ENCODE measurements at places on chromosomes 5 and 9.
A peak's percentile ranks its signal among the peaks of the same experiment; 100 is the strongest.

DNA sequence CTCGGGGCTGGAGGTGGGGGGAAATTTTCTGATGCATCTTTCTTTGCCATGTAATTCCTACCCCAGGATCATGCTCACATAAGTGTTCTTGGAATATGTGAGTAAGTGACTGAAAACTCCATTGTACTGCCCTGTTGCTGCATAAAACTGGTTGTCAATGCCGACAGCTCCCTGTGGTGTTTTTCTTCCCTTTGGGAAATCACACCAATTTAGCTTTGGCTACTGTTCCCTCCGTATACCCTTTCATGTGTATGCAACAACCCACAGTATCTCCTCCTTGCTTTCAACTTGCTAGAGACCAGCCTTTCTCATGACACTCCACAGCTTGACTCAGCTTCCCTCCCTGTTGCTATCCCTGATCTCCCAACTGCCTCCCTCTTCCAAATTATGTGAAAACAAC, 240.6 kb downstream of the TRIM32 start:
- no peak for DNase-seq

DNA sequence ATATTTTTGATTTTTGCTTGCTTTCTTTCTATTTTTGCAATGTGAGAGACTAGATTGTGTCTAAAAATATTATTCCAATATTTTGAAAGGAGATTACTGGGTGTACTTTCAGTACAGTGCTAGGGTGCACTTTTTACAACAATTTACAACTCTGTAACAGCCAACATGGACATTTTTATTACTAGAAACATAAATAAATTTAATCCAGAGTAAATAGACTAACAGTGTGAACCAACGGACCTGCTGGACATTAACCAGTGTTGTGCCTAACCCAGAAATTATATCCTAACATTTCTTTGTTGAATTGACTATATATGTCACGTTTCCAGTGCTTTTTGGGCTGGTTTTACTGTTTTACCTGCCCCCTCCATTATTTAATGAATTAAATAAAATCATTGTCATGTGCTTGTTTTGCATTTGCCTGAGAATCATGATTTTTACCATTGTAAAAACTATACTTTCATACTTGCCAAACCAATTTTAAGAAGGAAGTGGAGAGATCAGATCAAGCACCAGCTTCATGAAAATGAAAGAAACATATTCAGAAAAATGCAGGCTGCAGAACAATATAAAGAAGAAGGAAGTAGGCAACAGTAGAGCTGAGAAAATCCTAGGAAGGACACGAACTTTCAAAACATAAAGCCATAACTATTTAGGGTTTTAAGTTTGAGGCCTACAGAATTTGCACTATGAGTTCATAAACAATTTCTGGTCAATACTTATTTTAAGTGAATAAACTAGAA, 400.8 kb upstream of the PIK3R1 start:
- DNase-seq: no peak

GRCh38 chr9:69431203-69431602, 106.2 kb downstream of the ENTREP1 start:
- no peak for DNase-seq

DNA sequence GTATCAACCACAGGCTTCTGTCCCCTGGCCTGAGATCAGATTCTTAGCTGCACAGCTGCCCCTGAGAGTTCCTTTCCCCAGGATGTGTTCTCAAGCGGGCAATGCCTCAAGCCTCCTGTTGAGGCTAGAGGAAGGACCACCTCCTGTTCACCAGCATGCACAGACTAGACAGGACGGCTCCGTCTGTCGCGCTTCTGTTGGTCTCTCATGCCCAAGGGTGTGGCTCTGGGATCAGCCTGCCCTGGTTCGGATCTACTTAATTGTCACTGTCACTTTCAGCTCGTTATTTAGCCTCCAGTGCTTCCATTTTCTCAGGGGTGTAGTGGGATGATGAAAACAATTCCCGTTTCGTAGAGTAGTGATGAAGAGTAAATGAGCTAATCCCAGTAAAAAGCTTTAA, 103.1 kb downstream of the KCNIP1 start:
- DNase-seq: no peak

DNA sequence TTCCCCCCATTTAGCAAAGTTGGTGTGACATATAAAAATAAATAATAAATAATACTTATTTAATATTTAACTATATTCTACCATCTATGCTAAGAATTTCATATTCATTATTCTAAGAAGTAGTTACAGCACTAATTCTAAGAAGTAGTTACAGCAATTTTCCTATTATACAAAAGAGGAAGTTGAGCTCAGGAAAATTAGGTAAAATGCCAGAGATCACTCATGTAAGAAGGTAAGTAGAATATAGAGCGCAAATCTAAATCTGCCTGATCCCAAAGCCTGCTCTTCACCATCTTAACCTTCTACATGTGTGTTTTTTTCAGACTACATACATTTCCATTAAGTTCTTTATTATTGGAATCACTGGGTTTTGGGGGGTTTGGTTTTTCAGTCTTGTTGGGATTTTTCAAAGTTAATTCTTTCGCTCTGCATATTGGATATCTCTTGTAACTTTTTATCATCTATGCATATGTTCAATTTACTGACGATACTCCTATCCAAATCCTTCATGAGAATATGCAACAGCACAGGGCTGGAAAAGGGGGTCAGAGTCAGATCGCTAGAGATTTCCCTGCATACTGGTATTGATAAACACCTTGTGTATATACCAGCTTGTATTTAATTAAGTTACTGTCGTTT, 852.1 kb downstream of the MAT2B start:
- DNase-seq: no peak

GRCh38 chr5:147835386-147835798, 3.9 kb upstream of the SPINK1 start:
- no peak for DNase-seq

- DNase-seq: no peak
These were observed 98.9 kb downstream of the CEMIP2 start for GRCh38 chr9:71669284-71669995.

DNA sequence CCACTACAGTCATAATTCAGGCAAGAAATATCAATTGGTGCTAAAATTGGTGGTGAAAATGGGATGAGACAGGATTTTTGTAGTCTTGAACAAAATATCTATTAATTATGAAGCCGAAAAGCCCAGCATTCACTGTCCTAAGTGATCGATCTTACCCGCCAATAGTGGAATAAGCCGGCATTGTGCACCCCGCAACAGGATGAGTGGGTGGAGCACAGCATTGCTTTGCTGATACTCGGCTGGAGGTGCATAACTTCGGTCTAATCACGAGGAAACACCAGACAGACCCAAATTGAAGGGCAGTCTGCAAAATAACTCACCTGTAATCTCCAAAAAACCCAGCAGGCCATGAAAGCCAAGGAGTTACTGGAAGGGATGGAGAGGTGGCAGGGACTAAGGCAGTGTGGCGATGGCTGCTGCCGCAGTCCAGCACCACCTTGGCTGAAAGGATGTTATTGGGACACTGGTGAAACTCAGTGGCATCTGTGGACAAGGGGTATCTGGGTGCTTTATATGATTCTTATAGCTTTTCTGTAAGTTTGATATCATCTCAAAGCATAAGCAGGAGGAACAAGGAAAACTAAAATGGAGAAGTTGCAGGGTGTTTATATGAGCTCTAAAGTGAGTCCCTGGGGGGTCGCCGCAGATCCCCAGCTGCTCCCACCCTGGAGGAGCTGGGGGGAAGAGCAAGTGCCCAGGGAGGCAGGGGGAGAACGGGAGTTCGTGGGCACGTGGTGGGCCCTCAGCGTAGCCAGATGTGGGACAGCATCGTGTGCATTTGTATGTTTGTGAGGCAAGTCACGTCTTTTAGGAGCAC, 45.2 kb downstream of the AHRR start:
- no peak for DNase-seq

DNA sequence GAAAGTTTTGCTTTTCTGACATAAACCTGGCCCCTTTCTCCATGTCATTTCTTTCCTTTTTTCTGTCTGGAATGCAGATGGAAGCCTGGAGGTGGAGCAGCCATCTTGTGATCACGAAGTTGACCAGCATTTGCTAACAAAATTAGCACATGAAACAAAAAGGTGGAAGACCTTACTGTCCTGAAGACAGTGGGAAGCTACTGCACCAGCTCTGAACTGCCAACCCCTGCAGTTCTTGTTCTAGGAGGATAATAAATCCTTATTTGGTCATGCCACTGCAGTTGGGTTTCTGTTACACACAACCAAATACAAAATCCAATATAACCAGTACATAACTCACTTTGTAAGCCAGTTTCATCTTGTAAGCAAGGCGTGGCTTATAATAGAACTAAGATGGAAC, 249.4 kb upstream of the TBCA start:
- no peak for DNase-seq

DNA sequence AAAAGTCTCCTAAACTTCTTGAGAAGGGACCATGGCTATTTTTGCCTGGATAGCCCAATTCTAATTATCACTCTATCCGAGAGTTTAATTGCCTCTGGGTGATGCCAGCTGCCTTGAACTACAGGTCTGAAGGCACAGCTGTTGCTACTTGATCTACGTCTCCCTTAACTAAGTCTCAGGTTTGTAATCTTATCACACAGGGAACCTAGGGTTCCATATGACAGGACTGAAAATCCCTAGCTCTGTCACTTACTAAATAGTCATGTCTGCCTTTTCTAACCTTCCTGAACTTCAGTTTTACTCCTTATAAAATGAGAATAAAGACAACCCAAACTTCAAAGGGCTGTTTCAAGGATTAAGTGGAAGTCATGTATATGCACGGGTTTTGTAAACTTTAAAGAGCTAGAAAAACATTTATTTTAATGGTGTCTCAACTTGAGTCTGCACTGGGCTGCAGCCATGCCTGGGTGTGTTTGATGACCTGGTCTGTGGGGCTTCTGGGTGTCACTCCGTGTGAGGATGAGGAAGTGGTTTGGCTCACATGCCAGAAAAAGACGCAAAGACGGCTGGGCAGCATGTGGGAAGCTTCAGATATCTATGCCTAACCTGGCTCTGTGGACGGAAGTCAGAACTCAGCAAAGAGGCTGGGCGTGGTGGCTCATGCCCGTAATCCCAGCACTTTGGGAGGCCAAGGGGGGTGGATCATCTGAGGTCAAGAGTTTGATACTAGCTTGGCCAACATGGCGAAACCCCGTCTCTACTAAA, 129.3 kb upstream of the SLC44A1 start:
- peak; percentile 20 for DNase-seq

DNA sequence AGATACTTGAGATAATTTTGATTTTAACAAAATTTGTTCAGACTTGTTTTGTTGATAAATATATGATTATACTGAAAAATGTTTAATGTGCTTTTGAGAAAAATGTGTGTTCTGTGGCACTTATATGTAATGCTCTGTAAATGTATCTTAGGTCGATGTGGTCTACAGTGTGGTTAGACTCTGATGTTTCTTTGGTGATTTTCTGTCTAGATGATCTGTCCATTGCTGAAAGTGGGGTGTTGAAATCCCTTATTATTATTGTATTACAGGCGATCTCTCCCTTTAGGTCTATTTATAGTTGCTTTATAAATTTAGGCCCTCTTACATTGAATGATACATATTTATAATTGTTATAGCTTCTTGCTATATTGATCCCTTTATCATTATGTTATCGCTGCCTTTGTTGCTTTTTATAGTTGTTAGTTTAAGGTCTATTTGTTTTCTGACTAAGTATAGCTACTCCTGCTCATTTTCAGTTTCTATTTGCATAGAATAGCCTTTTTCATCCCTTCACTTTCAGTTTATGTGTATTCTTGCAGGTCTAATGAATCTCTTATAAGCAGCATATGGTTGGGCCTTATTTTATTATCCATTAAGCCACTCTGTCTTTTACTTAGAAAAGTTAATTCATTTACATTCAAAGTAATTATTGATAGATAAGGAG, 124.3 kb downstream of the MRPS30 start:
- peak; percentile 40 for DNase-seq

- DNase-seq: no peak
These were observed 155.9 kb downstream of the ERCC6L2 start for GRCh38 chr9:96031366-96031824.

GRCh38 chr9:137256856-137257255, 1.7 kb downstream of the NELFB start:
- DNase-seq: no peak

DNA sequence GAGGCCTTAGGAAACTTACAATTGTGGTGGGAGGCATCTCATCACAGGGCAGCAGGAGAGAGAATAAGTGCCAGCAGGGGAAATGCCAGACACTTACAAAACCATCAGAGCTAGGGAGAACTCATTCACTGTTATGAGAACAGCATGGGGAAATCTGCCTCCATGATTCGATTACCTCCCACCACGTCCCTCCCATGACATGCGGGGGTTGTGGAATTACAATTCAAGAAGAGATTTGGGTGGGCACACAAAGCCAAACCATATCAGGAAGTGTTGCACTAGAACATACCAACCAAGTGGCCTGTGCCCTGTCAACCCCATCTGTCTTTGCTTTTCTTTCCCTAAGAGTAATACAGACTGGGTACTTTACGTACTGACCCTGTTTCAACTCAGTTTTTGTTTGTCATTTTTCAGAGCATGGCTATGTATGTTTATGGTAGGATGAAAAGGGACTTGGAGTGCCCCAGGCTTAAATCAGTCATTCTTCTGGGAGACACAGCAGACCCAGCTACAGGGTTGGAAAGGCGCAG, 58.3 kb upstream of the TGFBR1 start:
- DNase-seq: no peak

Data from GM12878 (cell line).